ENCODE measurements at places on chromosomes 4 and X. TPM values are rescaled to one million over a fixed set of nuclear protein-coding genes. Genes with fewer than 3 reads are reported as not detected.

RASSF6 gene
- 11.7 TPM for total RNA-seq

GABRE gene
- total RNA-seq, result 120 TPM

NAA11 gene
- total RNA-seq, result not detected

NWD2 gene
- 0.66 TPM for total RNA-seq

PCDH11X gene
- 1.3 TPM for total RNA-seq

CCNB3 gene
- total RNA-seq, result 0.59 TPM

ZCCHC12 gene
- total RNA-seq, result not detected

NPNT gene
- 1.4 TPM for total RNA-seq

UGT2A1 gene
- not detected for total RNA-seq

ABCG2 gene
- total RNA-seq, result 6.9 TPM

UGT2A3 gene
- total RNA-seq, result under 0.01 TPM

RHOXF2B gene
- total RNA-seq, result not detected

FRMD7 gene
- not detected for total RNA-seq

TBC1D8B gene
- 12.9 TPM for total RNA-seq

KLB gene
- 2.0 TPM for total RNA-seq

GPR82 gene
- total RNA-seq, result 0.44 TPM

DGKK gene
- total RNA-seq, result not detected
